ENCODE measurements at places on chromosomes 6 and 20. TPM values are rescaled to one million over a fixed set of nuclear protein-coding genes. Genes with fewer than 3 reads are reported as not detected.

Gene SNAP25
- not detected for total RNA-seq

Gene TRIM10
- total RNA-seq = not detected

Gene DEFB132
- not detected for total RNA-seq

Gene VNN1
- total RNA-seq = 0.12 TPM

Gene EEF1A2
- total RNA-seq = 463 TPM

Gene RIPPLY2
- not detected for total RNA-seq

Gene TCF19
- total RNA-seq = 88.6 TPM

Gene C6orf118
- not detected for total RNA-seq

Gene HNF4A
- total RNA-seq = not detected

Gene ARMC2
- total RNA-seq = 0.29 TPM

Gene ANKEF1
- total RNA-seq = 11.6 TPM

Gene LHFPL5
- not detected for total RNA-seq

Gene HTR1B
- not detected for total RNA-seq

Gene STX11
- total RNA-seq = 1.5 TPM

Gene TNXB
- 3.3 TPM for total RNA-seq

Gene BPIFB1
- not detected for total RNA-seq

Gene LY6G5C
- 1.6 TPM for total RNA-seq

Gene SLC17A2
- not detected for total RNA-seq

Gene TMEM74B
- 18.4 TPM for total RNA-seq

Gene KIF25
- not detected for total RNA-seq

Gene BMP6
- 1.3 TPM for total RNA-seq

Gene SALL4
- total RNA-seq = 1.7 TPM

Gene ENPP1
- total RNA-seq = 5.1 TPM

Gene F13A1
- total RNA-seq = not detected

Gene ABHD16B
- not detected for total RNA-seq

Gene BTN1A1
- total RNA-seq = not detected

Gene GJA10
- total RNA-seq = not detected

Gene FAM83C
- total RNA-seq = not detected

Gene PTPRK
- total RNA-seq = 64.7 TPM

Gene FAM209B
- not detected for total RNA-seq

Gene MCHR2
- total RNA-seq = not detected

Gene SNAP91
- not detected for total RNA-seq

Gene CLDN20
- not detected for total RNA-seq

All from PC-3 (cell line).